ENCODE measurements at places on chromosomes 5 and 9. TPM values are rescaled to one million over a fixed set of nuclear protein-coding genes. Genes with fewer than 3 reads are reported as not detected.
A peak's percentile ranks its signal among the peaks of the same experiment; 100 is the strongest.

PTGS1 gene
- 5.3 TPM for polyA plus RNA-seq

MCTP1 gene
- 7.8 TPM for polyA plus RNA-seq

NR3C1 gene
- 30.5 TPM for polyA plus RNA-seq

DNA sequence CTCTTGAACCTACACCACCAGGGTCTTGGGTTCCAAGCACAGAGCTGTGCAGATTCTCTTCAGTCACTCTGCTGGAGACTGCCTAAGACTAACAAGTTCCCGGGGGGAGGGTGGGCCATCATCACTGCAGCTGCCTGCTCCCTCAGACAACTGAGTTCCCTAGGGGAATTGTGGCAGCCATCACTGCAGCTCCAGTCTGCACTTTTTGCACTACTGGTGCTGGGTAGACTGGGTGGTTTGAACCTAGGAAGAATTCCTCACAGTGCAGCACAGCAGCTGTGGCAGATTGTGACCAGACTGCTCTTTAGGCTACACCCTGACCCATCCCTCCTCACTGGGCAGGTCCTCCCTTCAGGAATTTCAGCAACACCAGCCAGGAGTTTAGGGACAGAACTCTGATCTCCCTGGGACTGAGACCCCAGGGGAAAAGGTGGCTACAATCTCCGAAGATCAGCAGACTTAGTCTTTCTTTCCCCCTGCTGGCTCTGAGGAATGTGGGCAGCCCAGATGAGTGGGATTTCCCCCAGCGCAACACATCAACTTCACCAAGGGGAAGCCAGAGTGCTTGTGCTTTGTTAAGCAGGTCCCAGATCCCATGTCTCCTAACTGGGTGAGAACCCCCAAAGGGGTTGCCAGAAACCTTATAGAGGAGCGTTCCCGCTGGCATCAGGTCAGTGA is 30.9 kb upstream of the RGMB start:
- DNase-seq, result peak; percentile 4

DNA sequence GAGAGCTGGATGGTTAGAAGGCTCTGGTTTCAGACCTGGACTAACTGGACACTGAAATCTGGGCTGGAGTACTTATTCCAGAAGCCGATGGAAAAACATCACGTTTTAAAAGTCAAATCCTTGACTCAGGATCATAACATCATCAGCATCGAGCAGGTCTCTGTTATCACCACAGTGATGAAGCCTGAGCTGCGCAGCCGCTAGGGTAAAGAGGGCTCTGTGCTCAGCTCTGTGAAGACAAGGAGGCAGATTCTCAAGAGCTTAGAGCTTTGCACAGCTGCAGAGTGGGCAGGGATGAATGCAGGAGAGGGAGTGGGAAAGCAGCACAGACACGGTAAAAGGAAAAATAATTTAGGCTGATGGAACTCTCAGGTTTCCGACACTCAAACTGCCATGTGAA is 208.8 kb upstream of the TAS2R1 start:
- DNase-seq, result no peak

DNA sequence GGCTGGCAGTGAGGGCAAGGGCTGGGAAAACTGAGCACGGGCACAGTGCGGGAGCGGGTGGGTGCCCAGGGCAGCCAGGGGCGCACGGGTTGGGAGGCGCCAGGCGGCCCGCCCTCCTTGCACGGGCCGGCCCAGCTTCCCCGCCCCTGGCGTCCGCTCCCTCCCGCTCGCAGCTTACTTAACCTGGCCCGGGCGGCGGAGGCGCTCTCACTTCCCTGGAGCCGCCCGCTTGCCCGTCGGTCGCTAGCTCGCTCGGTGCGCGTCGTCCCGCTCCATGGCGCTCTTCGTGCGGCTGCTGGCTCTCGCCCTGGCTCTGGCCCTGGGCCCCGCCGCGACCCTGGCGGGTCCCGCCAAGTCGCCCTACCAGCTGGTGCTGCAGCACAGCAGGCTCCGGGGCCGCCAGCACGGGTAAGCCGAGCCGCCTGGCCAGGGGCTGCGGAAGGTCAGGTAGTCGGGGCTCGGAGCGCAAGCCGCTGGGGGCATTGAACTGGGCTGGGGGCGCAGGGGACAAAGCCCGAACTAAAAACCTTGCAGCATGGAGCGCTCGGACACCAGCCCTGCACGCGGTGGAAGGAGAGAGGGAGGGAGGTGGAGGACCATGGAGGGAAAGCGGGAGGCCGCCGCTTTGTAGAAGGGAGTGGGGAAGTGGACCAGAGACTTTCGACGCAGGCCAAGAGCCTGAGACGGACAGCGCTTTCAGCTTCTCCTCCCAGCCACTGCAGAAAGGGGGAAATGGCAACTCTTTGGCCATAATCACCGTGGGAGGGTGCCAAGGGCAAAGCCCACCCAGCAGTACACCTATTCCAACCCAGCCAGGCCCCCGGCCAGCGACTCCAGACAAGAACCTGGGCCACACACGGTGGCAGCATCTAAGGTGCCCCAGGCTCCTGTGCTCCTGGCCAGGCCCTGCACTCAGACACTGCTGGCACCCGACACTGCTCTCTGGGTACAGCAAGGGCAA is at the start of gene TGFBI:
Gene TGFBI, plus strand, starts transcription at position 207 of the 961 bp plus-strand sequence. Its CDS starts 68 bp downstream, at position 275.
- no peak for DNase-seq

SEC61B gene
- polyA plus RNA-seq, result 177 TPM

- DNase-seq, result no peak
These were observed 80.0 kb downstream of the SYK start for GRCh38 chr9:90881648-90882047.

- DNase-seq, result no peak
These were observed 293.5 kb upstream of the C9orf72 start for GRCh38 chr9:27866741-27867140.

KYAT1 gene
- 35.5 TPM for polyA plus RNA-seq

SLC6A3 gene
- polyA plus RNA-seq, result 0.40 TPM

GRCh38 chr9:94157050-94157801 is 73.0 kb downstream of the PTPDC1 start:
- DNase-seq, result peak; percentile 47
